ENCODE measurements at places on chromosomes 6 and 20. TPM values are rescaled to one million over a fixed set of nuclear protein-coding genes. Genes with fewer than 3 reads are reported as not detected.

Gene IBTK
- 22.2 TPM for polyA plus RNA-seq

Gene SRC
- not detected for polyA plus RNA-seq

Gene SLC17A3
- not detected for polyA plus RNA-seq

DNA sequence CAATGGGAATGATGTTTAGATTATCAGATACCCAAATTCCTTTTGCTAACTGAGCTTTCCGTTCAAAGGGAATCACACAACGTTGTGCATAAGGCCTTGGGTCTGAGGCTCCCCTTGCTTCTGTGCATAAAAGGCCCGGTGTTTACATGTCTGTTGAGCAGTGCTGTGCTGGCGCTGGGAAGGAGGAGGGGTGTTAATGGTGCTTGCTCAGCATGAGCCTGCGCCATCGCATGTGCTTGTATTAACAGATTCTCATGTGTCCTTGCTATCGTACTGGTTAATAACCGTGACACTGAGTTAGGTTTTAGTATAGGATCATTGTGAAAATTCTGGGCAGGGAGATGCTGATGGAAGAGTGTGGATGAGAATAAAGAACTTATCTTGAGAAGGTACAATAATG, 62.3 kb upstream of the TRAF3IP2 start:
- no peaks in the 10 kb centered on the region for H3K4me1 ChIP-seq
- peaks cover 87% of the 10 kb centered on the region for H3K36me3 ChIP-seq
- DNase-seq, result no peak

- no peak overlapping the region for H3K4me3 ChIP-seq
- H3K27ac ChIP-seq, result no peak overlapping the region
- no peaks in the 10 kb centered on the region for H3K4me1 ChIP-seq
- no peaks in the 10 kb centered on the region for H3K36me3 ChIP-seq
- no peaks in the 10 kb centered on the region for H3K27me3 ChIP-seq
- DNase-seq, result no peak
Measured at GRCh38 chr6:39530201-39530759, 194.9 kb downstream of the KIF6 start.

GRCh38 chr6:90689172-90689571, 102.3 kb upstream of the MAP3K7 start:
- H3K36me3 ChIP-seq, result no peaks in the 10 kb centered on the region
- H3K27me3 ChIP-seq, result no peaks in the 10 kb centered on the region
- no peaks in the 10 kb centered on the region for H3K4me1 ChIP-seq
- no peak overlapping the region for H3K27ac ChIP-seq
- H3K4me3 ChIP-seq, result no peak overlapping the region
- no peak for DNase-seq

DNA sequence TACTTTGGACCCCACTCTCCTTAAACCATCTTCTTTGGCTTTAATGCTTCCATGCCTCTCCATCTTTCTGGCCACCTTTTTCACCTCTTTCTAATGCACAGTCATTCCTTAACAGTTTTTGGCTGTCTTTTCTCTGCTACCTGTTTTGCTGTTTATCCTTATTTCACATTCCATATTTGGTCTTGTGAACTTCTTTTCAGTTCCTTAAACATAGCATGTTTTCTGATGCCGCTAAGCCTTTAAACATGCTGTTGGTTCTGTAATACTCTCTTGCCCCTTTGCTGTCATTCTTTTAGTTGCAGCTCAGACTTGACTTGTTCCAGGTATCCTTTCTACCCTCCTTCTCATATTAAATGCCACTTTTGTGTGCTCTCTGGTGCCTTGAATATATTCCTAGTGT, 35.8 kb downstream of the TOP1 start:
- peaks cover 3% of the 10 kb centered on the region for H3K4me1 ChIP-seq
- no peak for DNase-seq
- H3K4me3 ChIP-seq, result no peak overlapping the region
- H3K27me3 ChIP-seq, result no peaks in the 10 kb centered on the region
- no peak overlapping the region for H3K27ac ChIP-seq

- H3K36me3 ChIP-seq, result no peaks in the 10 kb centered on the region
- H3K4me1 ChIP-seq, result peaks cover 4% of the 10 kb centered on the region
- no peak overlapping the region for H3K27ac ChIP-seq
- no peak overlapping the region for H3K4me3 ChIP-seq
Measured at GRCh38 chr20:59576216-59576953, 28.0 kb upstream of the PHACTR3 start.

Gene CFB
- polyA plus RNA-seq, result 1.9 TPM

DNA sequence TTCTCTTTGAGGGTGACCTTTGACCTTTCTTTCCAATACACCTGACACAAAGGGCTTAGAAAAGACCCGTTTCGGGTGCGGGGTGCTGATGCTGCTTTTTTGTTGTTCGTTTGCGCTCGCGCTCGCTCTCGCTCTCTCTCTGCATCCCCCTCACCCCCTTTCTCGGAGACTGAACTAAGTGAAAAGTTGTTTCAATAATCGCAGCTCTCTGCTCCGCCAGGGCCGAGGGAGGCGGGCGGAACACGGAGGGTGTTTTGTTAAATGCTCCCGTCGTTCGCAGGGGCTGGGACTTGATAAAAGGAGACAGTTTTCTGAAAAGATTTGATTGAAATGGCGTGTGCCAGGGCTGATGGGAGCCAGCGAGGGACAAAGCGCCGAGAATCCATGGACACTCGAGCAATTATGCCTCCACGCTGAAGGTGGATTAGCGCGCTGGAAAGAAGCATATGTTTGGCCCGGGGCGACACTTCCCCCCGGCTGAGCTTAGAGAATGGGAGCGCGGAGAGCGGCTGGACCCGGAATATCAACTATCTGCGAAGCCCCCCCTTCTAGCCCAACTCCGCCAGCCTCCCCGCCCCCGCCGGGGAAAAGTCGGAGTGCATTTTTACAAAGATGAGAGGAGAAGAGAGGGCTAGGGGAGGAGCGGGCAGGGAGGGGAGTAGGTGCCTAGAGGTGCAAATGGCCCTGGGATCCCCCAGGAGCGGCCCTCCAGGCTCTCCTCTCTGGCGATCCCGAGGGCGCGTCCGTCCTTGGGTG, 25.0 kb downstream of the TFAP2A start:
- H3K4me3 ChIP-seq, result no peak overlapping the region
- no peak overlapping the region for H3K27ac ChIP-seq
- H3K36me3 ChIP-seq, result no peaks in the 10 kb centered on the region
- H3K27me3 ChIP-seq, result peaks cover 73% of the 10 kb centered on the region
- H3K4me1 ChIP-seq, result no peaks in the 10 kb centered on the region
- no peak for DNase-seq

GRCh38 chr20:50536333-50536732, 26.1 kb downstream of the PTPN1 start:
- H3K27me3 ChIP-seq, result no peaks in the 10 kb centered on the region
- peaks cover 51% of the 10 kb centered on the region for H3K4me1 ChIP-seq
- peaks cover 24% of the 10 kb centered on the region for H3K36me3 ChIP-seq
- no peak overlapping the region for H3K4me3 ChIP-seq

Gene NUP153
- polyA plus RNA-seq, result 4.9 TPM

- no peak for DNase-seq
- peaks cover 11% of the 10 kb centered on the region for H3K36me3 ChIP-seq
- H3K27ac ChIP-seq, result no peak overlapping the region
- H3K4me1 ChIP-seq, result no peaks in the 10 kb centered on the region
Measured at GRCh38 chr6:57108691-57109090, 18.7 kb downstream of the ZNF451 start.

Data from CD4-positive, CD25-positive, alpha-beta regulatory T cell (primary cell).